ENCODE measurements at places on chromosomes 5 and 9.
A peak's percentile ranks its signal among the peaks of the same experiment; 100 is the strongest.

DNA sequence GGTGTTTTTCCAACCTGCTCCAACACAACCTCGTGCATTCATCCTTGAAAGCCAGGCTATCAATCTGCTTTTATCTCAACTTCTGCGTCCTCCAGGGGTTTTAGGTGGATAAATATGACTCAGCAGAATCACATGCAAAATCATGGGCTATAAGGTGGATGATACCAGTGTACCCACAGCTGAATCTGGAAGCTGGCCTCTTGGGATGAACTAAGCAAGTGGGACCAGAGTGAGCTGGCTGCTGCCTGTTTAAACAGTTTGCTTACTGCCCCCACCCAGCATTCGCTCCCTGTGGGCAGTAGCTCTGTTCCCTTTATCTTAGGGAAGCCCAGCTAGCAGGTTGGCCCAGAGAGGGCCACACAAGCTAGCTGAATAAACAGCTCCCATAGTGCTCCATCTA, 194.0 kb downstream of the CRB2 start:
- no peak for DNase-seq

DNA sequence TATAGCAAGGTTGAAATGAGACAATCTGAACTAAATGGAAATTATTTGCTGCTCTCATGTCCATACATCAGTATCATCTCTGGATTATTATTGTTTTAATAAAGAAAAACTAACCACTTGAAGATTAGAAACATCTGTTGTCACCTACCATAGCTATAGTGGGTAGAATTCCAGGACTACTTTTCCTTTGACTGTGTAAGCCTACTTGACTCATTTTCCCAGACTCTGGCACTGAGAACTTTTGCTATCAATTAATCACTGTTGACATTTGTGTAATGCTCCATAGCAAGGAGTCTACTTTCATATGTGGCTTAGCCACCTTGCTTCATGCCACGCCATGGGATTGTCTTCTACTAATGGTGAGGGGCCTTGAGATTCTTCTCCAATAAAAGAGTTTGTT, 59.9 kb upstream of the ARRDC3 start:
- no peak for DNase-seq

GRCh38 chr9:32431940-32432555, 47.6 kb downstream of the ACO1 start:
- no peak for DNase-seq

- no peak for DNase-seq
These were observed 715.3 kb upstream of the WWC1 start for GRCh38 chr5:167576126-167576525.

DNA sequence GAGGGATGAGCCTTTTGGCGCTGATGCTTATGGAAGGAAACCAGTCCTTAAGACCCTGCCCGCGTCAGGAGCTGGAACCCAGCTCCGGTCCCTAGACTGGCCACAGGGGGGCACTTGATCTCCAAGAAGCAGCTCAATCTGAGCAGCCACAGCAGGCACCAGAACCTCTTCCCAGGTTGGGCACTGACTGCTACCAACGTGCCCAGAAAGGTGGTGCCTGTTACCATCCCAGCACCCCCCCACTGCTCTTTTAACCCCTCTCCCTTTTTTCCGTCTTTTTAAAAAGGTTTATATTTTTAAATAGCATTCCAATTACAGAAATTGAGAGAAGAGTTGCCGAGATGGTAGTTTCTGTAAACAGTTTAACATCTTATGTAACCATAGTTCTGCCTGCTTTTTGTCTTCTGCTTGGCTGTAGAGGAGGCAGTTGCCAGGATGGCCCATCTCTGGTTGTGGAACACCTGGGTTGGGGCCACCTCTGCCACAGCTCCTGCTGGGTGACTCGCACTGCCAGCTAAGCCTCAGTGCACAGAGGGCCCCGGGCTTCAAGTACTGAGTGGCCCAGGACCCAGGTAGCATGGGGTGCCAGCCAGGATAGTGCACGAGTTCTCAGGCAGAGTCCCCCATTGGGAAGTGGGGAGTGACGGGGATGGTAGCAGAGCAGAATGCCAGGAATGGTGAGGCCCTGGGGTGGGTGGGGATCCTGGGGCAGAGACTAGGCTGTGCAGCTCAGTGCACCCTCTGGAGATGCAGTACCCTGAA, 62.8 kb downstream of the PFDN1 start:
- DNase-seq, result peak; percentile 12

- no peak for DNase-seq
These were observed 820.8 kb upstream of the EDIL3 start for GRCh38 chr5:85205430-85205829.

DNA sequence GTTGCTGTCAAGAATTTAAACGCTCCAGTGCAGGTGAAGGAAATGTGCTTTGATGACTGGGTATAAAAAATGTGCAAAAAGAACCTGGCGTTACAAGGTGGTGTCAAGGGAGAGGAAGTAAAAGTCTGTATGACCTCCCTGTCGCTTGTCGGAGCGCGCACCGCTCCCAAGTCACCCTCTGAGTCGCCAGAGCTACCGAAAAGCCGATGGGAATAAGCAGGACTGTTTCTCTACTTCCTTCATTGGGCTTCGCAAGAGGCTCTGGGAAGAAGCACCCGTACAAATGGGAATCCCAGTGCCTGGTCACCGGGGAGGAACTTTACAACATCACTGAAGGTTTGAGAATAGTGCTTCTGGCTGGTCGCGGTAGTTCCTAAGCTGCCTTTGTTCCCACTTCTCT, 1.3 kb upstream of the DMRT2 start:
- DNase-seq, result no peak

DNA sequence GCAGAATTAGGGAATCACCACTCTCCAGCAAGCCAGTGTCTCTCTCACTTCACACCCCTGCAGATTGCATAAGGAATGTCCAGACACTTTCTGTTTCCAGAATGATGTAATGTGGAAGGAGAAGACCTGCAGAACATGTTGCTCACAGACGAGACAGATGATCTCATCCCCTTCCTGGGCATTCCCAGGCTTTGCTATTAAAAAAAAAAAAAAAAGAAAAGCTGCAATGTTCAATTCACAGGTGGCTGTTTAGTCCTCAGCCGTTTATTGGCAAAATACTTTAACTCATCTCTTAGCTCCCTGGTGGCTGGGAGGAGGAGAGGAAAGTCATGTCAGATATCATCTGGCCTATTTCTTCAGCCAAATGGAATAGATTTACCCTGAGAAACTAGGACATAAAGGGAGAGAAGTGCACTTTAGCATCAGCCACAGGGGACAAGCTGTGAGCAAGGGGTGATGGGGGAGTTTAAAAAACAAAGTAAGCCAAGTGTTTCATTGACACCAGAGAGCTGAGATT, 95.9 kb upstream of the TNC start:
- no peak for DNase-seq

DNA sequence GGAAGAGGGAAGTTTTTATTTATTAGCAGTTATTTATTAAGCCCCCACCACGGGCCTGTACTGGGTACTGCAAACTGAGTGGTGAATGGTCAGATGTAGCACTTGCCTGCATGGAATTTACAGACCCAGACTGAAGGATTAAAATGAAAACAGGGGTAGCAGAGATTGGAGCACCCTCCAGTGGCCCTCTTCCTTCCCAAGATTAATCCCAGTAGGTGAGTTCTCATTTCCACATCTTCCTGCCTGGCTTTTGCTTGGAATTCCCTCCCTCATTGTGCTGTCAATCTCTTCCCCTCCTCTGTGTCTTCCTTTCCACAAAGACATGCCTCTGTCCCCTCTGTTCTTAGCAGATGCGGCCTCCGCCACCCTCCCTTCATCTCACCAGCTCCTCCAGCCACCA, 39.2 kb downstream of the MVB12B start:
- no peak for DNase-seq

DNA sequence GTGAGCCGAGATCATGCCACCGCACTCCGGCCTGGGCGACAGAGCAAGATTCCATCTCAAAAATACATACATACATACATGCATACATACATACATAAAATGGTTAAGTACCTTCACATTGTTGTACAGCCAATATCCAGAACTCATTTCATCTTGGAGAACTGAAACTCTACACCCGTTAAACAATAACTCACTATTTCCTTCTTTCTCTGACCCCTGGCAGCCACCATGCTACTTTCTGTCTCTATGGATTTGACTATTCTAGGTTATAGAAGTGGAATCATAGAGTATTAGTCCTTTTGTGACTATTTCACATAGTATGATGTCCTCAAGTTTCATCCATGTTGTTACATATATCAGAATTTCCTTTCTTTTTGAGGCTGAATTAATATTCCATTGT, 9.6 kb upstream of the KIF27 start:
- DNase-seq, result no peak

DNA sequence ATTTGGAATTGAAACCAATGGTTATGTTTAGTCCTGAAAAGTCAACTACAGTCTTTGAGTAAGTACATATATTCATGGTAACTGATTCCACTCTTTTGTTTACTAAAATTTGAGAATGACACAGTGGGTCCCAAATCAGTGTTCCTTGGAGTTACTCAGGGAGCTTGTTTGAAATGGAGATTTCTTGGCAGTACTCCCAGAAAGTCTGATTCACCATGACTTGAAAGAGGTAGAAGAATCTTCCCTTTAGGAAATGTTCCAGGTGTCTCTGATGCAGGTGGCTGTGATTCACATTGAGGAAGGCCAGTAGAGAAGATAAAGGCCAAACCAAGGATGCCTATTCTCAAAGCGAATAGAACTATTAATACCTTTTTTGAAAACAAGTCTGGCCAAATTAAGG, 1078.3 kb downstream of the CDH12 start:
- no peak for DNase-seq

DNA sequence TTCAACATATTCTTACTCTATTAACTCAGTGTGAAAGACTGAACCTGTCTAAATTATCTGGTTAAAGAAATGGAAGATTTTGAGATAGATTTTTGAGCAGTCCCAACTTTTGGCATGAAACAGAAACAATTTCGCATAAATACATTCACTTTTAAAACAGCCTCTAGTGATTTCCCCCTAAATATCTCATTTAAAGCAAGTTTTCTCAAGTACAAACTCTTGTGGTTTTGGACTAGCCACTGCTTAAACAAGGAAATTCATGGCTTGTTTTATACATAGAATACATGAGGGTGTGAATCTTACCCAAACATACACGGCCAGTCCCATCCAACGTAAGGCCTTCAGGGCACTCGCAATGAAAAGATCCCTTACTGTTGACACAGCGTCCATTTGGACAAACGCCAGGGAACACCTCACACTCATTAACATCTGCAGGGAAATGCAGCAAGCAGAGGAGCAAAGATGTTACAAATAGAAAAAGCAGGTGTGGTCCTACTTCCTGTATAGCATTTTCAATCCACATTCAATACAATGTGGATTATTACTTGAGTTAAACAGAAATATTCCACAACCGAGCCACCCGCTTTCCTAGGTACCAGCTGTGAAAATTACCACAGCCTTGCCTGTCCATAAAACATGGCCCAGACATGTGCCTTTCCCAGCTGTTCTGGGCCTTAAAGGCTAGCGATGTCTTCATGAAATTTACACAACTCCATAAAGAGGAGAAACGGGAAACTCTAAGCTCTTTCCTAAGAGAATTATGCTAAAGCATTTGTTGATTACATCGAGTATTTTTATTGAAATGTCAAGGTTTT, 188.8 kb downstream of the FBN2 start:
- DNase-seq, result no peak

GRCh38 chr9:6239048-6239461, 23.4 kb downstream of the IL33 start:
- no peak for DNase-seq

DNA sequence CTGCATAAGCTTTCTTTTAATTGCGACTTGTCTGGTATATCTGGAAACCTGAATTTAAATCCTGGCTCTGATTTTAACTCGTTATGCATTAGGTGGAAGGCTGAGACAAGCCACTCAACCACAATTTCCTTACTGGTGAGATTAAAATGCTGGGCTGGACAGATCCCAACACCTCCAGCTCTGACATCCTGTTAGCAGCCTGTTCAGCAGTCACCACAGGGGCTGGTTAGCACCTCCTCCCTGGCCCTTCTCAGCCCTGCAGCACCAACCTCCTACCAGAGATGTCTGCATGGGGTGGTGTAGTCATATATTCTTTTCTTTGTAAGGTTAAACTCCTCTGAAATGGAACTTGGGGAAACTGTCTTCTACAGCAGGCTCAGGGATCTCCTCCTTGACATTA, 156.5 kb upstream of the NFIL3 start:
- no peak for DNase-seq

DNA sequence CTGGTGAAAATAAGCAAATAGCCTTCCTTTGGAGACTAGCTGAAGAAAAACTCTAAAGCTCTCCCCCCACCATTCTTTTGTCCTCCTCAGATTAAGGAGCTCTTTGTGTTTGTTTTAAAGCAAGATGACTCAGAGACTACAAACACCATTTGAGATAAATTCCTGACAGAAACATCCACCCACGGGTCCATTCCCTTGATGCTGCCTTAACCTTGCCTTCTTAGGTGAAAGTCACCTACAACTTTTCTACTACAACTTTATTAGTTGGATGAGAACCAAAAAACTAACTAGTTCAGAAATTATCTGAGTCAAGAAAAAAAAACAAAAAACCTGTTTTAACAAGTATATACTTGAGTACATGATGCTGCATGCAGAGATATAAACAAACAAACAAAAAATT, 831.1 kb downstream of the NR2F1-AS1 start:
- no peak for DNase-seq

DNA sequence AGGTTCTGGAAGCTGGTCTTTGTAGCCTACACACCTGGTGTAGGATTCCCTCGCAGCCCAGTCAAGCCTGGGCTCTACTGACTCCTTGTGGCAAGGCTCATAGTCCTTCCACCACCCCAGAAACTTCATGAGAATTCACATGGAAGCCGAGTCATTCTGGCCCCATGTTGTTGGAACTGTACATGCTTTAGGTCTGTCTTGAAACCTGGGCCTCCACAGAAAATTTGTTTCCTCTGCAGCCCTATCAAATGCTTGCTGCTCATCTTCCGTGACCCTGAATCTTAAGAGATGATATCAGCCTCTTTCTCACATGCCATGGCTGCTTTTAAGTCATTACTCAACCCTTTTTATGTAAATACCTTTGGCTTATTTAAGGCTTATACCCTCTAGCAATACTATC, 113.4 kb upstream of the GRHPR start:
- no peak for DNase-seq

DNA sequence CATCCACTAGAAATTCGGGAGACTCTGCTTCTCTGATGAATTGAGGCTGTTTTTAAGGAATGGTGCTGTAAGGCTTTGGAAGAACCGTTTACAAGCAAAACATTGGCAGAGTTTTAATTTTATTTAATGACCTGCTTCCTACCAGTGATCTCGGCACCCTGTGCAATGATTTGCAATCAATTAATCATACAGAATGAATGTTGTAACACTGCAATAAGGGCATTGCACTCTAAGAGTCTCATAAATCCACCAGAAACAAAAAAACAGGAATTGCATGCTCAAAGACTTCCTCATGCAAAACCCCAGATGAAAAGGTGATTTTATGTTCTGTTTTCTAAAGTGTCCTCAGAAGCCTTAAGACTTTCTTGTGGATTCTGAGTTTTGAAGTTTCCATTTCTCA, 295.7 kb downstream of the ARHGEF28 start:
- DNase-seq, result no peak

- DNase-seq, result no peak
These were observed 209.2 kb upstream of the IRX4 start for GRCh38 chr5:2091921-2092320.
